ENCODE measurements at places on chromosomes 7 and 10.
A peak's percentile ranks its signal among the peaks of the same experiment; 100 is the strongest.

DNA sequence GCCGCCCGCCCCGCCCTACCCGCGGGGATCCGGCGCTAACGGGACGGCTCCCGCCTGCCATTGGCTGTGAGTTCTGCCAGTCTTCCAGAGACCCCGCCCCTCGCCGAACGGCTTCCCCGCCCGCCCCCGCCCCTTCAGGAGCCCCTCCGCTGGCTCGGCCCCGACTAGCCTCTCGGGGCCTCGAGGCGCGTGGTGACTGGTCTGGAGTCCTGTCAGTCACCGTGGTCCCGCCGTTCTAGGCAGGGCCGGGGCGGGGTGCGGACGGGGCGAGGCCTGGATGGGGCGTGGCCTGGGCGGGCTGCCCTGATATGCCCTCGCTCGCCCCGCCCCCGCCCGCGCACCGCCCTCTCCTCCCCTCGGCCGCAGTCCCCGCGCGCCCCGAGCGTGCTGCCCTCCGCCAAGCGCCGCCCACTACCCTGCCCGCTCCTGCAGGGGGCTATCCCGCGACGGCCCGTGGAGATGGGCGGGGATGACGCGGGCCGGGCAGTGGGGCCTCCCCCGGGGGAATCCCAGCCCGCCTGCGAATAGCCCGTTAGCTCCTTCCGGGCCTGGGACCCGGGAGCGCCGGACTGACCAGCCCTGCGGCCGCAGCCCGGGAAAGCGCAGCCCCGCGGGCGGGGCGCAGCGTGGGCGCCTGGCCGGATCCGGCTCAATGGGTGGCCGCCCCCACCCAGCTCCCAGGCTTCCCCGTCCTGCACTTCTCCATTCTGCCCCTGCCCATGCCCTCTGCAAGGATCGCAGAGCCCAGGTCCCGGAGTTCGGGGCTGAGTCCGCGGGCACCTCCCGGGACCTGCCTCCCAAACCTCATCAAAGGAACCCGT is 444 bp upstream of the HIP1 start:
- DNase-seq = peak; percentile 99

GRCh38 chr7:1285556-1286301 is 53.1 kb downstream of the UNCX start:
- DNase-seq = no peak

GRCh38 chr7:6286486-6286885 is 14.1 kb upstream of the CYTH3 start:
- no peak for DNase-seq

GRCh38 chr7:55939514-55940123 is 12.1 kb upstream of the MRPS17 start:
- no peak for DNase-seq

GRCh38 chr7:95886501-95887090 is 114.2 kb downstream of the DYNC1I1 start:
- no peak for DNase-seq

- DNase-seq = no peak
Measured at GRCh38 chr10:89632824-89633223, 12.2 kb downstream of the PANK1 start.

DNA sequence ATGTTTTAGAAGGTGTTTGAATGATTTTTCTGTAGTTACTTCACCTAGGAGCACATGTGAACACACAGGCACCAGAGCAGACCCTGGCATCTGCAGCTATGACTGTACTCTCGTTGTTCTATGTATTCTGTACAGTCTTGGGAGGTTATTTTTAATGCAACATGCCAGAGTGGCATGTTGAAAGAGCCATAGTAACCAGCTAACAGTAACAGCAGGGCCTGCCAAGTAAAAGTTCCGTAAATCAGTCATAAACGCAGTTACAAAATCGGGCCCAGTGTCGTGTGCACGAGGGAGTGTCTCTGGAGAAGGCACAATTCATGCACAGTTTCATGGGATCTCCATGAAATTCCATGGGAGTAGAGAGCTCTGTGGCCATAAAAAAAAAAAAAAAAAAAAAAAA is 108.3 kb upstream of the CDK6 start:
- DNase-seq = no peak

DNA sequence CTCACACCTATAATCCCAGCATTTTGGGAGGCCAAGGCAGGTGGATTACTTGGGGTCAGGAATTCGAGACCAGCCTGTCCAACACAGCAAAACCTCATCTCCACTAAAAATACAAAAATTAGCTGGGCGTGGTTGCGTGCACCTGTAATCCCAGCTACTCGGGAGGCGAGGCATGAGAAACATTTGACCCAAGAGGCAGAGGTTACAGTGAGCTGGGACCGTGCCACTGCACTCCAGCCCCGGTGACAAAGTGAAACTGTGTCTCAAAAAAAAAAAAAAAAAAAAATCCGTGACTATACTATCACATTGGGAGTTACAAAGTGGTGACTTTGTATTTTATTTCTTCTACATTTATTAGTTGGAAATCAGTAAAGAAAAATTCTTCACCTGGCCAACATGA is 101.2 kb downstream of the EPC1 start:
- DNase-seq = no peak

DNA sequence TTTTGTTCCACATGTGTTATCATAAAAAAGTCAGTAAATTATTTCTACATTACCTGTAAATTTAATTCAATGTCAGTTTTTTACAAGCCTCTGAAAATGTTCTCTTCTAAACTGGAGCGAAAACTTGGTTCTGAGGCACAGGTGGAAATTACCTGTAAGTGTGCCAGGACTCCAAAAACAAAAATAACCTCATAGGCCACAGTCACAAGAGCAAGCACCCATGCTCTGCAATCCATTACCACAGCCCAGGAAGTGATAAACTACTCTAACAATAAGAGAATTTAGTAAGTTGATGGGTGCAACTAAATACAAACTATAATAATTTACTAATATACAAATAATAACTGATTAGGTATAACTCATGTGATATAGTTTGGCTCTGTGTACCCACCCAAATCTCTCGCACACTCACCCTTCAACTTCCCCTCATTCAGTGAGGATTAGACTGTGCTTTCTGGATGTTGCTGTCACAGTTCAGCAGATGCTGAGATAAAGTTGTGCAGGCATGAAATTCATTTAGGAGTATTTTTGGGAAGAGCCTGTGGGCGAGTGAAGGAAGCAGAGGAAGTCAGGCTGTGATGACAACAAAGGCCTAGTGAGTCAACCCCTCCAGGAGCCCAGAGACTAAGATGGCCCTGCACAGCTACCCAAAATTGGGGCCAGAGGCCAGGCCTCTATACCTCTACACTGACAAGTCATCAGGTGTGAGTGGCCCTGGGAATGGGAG is 16.3 kb upstream of the GIMAP6 start:
- peak; percentile 49 for DNase-seq
